Vagina (tissue), 2 donors: ENCODE measurements at places on chromosomes 13 and 19.

- no peak for DNase-seq
Observed at GRCh38 chr13:100721885-100722512, 47.4 kb upstream of the TMTC4 start.

GRCh38 chr19:11483366-11484111 lies 2.7 kb upstream of the ELAVL3 start:
- DNase-seq = no peak

GRCh38 chr19:37227996-37228395 lies 10.0 kb downstream of the ZNF383 start:
- DNase-seq = no peak

- no peak for DNase-seq
Observed at GRCh38 chr13:75760131-75761021, 124.2 kb downstream of the LMO7 start.

- no peak for DNase-seq
Observed at GRCh38 chr13:93851236-93851635, 624.6 kb downstream of the GPC6 start.

DNA sequence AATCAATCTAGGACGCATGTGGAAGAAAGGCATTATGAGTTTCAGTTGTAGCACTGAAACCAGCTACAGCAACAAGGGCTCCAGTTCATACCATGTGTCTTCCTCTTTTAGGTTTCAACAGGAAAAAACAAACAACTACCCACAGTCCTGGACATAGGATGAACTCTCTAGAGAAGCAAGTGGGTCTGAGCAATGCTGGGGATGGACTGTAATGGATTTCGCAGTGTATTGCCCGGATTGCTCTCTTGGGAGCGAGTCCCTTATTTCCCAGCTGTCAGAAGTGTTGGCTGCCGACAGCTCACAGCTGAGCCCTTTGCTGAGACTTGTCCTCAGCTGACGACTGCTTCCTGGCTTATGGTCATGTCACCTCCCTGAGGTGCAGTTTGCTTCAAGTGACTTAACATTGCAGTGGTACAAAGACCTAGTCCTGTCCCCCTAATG lies 12.1 kb upstream of the MYCBP2 start:
- DNase-seq = no peak
